GM12878 (cell line): ENCODE measurements at places on chromosomes 3 and 15.

DNA sequence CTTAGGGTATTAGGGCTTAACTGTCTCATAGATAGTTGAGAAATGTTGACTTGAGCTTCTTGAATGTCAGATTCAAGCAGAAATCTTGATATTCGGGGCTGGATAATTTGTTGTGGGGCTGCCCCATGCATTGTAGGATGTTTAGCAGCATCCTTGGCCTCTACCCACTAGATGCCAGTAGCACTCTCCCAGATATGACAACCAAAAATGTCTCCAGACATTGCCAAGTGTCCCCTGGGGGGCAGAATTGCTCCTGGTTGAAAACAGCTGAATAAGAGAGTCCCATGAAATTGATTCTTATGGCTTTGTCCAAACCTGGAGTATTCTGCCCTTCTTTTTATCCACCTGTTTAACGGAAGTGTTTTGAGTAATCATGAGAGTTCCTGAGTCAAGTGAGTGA, 15.9 kb upstream of the LCMT2 start:
- DNase-seq, result no peak

GRCh38 chr3:107025961-107026360, 351.3 kb upstream of the CCDC54 start:
- DNase-seq, result no peak

DNA sequence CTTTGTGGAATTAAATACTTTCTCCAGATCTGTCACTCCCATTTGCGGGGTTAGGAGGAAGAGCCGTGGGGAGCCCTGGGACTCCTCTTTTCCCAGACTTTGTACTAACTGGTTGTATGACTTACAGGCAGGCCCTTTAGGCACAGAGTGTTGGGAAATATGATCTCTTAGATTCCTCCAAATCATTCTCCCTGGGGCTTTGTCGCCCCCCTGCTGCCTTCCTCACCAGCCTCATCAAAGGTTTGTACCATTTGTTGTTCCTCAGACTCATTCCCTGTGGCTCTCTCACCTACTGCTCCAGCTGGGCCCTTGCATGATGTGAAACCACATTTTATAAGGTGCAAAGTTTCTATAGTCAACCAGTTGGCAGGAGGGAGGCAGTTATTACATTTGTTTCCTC, 56.4 kb downstream of the CRYGS start:
- no peak for DNase-seq

GRCh38 chr3:143002083-143002712, 828 bp downstream of the U2SURP start:
- no peak for DNase-seq

DNA sequence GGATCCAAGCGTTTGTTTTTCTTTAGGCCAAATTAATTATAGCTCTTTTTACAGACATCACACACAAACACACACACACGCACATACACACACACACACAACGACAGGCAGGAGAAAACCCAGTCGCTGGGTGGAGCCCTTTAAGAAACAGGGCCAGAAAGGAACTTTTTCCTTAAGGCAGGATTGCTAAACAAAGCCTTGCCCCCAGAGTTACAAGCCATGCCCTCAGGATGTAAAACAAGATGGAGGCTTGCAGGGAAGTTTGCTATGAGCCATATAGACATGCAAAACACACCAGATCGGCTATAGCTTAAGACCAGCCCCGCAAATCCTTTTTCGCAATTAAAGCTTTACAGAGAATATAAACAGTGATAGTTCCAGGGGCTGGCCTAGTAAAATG, 16.3 kb upstream of the IQCF2 start:
- DNase-seq, result no peak

DNA sequence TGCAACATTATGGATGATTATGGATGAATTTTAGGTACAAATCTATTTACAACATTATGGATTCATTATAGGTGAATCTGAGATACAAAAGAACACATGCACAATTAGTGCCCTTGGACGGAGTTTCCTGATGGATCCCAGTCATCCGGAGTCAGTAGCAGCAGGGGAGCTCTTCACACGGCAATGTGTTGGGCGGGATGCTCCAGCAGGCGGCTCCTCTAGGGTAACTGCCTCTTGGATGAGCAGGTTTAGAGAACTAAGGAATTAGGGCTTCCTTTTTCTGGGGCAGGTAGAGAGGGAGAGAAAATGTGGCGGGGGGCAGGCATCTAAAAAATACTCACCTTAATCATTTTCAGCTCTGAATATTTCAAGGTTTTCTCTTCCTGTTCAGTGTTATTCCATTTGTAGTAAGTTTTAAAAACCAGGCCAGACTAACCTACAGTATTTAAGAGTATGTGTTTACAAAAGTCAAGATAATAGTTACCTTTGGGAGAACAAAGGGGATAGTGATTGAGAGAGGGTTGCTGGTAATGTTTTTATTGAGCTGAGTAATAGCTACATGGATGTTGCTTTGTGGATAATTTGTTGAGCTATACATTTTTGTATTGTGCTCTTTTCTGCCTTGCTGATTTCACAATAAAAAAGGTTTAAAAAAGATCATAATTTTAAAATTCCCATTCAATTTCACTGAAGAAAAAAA, 27.4 kb upstream of the GOLM2 start:
- no peak for DNase-seq

- no peak for DNase-seq
Measured at GRCh38 chr3:72993391-72993790, 3.2 kb upstream of the PPP4R2 start.

DNA sequence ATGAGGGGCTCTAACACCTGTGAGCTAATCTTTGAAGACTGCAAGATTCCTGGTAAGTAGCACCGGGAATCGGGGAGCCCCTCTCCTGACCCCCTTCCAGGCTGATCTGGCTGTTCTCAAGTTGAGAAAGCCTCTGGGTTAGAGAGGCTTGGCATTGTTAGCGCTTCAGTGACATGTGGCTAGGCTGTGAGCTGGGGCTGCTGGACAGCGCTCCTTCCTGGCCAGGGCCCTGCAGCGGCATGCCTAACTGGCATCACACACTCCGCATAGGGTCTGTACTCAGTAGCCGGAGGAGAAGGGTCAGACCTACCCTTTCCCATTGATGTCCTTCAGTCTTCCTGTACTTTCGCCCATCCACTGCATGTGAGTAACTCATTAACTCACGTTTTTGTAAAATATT, 7.4 kb downstream of the IVD start:
- no peak for DNase-seq

DNA sequence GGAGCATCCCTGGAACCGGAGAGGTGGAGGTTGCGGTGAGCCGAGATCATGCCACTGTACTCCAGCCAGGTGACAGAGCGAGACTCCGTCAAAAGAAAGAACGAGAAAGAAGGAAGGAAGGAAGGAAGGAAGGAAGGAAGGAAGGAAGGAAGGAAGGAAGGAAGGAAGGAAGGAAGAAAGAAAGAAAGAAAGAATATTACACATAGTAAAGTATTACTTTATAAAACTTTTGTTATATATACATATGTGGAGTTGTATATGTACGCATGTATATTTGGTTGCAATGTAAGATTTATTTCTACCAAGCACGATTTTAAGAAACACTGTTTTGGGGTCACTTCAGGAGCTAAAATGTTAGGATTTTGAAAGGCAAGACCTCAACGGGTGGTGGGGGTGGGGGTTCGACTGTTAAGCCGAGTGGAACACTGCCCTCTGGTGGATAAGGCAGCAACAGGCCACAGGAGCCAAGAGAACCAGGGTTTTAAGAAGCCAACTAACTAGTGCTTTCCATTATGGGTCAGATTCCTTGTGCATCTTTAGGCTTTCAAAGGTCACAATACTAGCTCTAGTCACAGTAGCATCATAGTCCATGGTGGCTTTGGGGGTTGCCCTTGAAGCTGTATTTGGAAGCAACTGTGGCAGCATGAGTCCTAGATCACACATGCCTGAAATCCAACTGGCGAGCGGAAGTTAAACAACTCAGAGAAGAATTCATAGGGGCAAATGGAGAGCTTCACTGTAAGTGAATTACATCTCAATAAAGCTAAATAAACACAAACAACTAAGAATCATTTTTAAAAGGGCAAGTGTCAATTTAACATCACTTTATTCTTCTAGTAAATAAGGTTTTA, 22.5 kb downstream of the GLB1 start:
- DNase-seq, result no peak

DNA sequence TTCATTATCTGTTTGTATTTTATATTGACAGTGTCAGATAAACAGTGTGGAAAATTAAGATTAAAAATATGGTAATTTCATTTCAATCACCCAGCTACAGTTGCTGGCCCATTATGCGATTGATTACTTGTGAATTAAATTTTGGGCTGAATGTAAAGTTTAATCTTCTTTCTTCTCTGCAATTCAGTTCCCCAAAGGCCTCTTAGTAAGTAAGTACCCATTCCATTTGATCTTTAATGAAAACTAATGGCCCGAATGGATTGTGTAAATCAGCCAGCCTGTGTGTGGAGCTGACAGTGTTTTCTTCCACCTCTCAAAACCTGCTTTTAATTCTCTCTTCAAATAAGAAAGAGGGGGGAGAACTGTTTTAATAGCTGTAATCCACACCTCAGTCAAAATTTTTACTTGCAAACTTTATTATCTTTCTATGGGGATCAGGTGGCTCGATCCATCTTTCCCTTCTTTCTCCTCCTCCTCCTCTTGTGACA, 307.1 kb downstream of the IL20RB start:
- no peak for DNase-seq

GRCh38 chr15:59873644-59874272, 130.4 kb upstream of the FOXB1 start:
- no peak for DNase-seq

DNA sequence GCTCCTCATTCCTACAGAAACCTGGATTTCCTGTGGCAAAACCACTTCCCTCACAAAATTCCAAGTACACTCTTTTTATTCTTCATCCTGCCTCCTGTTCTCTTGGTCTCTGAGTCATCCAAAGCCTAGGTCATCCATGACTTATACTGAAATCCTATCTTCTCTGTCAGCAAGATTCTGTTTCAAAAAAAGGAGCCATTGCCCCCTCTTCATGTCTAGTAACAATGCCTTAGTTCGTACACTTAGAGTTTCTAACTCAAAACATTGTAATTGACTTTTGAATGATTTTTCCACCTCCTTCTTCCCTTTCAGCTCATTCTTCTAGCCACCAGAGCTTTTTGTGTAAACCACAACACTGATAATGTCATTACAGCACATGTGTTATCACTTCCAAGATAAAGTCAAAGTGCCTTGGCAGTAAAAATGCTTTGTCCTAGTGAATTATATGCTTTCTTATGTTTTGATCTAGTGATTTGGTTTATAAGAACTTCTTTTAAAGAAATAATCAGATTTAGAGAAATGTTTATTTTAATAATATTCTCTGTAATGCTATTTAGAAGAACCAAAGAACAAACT, 256.5 kb upstream of the NECTIN3 start:
- no peak for DNase-seq
